HAP-1 (cell line): ENCODE measurements at places on chromosomes 7 and 10.
A peak's percentile ranks its signal among the peaks of the same experiment; 100 is the strongest.

- peak; percentile 92 for DNase-seq
These were observed 6.6 kb downstream of the CPA2 start for GRCh38 chr7:130273081-130273932.

DNA sequence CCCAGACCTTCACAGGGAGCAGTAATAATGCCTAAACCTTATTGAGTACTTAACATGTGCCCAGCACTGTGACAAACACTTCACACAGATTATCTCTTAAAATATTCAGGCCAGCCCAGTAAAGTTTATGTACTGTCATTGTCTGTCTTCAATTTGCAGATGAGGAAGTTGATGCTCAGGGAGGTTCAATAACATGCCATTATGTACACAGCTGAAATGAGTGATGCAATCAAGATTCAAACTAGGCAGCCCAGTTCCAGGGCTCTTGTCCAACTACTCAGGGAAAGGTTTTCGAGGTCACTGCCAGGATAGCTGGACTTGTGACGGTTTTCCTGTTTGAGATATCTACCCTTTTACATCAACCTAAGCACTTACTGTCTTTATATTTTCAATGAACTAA lies 56.1 kb downstream of the AUTS2 start:
- no peak for DNase-seq

GRCh38 chr10:31515819-31516402 lies 196.9 kb downstream of the ZEB1 start:
- no peak for DNase-seq

DNA sequence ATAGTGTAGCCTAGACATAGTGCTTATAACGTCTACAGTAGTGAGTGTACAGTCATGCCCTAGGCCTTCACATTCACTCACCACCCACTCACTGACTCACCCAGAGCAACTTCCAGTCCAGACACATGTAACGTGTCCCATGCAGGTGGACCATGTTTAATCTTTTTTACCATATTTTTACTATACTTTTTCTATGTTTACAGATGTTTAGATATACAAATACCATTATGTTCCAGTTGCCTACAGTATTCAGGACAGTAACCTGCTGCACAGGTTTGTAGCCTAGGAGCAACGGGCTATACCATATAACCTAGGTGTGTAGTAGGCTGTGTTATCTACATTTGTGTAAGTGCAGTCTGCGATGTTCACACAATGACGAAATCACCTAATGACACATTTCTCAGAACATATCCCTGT lies 11.0 kb downstream of the MPP7 start:
- no peak for DNase-seq

GRCh38 chr7:149731207-149731955 lies 42.0 kb downstream of the ZNF467 start:
- no peak for DNase-seq

DNA sequence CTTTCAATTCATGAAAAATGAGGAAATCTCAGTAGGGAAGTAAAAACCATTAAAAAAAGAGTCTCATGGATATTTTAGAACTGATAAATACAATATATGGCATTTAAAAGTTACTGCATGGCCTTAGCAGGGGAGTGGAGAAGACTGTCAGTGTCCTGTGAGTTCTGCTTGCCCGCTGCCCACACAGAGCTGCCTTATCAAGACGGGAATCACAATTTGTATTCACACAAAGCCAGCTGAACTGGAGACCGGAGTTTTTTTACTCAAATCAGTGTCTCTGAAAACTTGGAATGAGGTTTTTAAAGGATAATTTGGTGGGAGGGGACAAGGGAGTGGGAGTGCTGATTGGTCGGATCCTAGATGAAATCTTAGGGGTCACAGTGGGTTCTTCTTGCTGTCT lies 17.1 kb downstream of the LANCL2 start:
- no peak for DNase-seq

DNA sequence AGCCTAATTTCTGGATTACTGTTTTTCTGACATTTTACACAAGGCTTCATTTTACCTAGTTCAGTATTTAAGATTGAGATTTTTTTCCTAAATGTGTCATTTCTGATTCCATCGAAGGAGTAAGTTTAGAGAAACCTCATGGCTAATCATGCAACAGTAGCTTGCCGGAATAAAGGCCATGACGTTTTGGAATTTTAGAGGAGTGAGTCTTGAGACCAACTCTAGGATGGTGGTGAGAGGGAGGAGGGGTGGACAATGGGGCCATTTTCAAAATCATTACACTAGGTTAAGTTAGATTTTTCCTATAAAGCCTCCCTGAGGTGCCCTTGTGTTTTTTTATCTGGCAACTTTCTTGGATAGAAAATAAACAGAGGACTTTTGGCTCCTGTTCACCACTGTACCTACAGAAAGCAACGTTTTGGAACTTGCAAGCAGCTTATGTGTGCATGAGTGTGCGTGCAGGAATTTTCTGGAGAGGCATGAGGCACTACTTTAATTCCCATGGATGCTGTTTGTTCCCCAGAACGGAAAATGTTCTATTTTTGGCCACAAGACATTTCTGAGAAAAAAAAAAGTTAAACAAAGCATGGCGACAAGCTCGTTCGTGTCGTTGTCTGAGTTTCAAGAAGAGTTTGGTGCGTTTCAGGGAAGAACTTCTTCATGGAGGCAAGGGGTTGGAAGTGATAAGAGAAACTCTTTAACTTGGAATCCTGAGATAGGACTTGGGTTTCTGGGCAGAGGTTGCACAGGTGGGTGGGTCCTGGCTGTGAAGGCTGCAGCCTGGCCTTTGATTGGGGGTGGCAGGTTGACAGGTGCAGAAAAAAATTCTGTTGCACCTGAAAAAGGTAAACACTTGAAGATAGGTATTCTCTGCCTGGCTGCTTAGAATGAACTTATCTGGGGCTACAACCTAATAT lies 178.1 kb downstream of the PTEN start:
- DNase-seq = no peak

DNA sequence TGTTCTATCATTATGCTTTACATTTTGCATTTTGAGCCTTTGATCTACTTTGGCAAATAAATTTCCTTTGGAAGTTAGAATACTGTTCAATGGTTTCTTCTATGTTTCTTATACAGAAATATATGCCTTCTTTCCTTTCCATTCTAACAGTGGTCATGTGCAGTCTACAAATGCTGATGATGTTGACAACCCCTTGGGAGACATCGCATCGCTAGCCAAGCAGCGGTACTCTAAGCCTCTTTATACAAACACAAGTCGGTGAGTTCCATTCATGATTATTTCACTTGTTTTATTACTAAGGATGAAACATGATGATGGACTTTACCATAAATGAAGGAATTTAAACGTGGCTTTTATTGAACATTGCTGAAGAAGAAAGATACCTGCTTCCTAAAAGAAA lies 48.1 kb upstream of the ZPBP start:
- DNase-seq = no peak

GRCh38 chr10:67912331-67912946 lies 28.0 kb downstream of the SIRT1 start:
- no peak for DNase-seq

GRCh38 chr10:23099816-23100215 lies 4.4 kb downstream of the MSRB2 start:
- DNase-seq = no peak

GRCh38 chr10:22630234-22631174 lies 83.9 kb downstream of the PIP4K2A start:
- no peak for DNase-seq

GRCh38 chr10:31358688-31359330 lies 39.8 kb downstream of the ZEB1 start:
- no peak for DNase-seq

DNA sequence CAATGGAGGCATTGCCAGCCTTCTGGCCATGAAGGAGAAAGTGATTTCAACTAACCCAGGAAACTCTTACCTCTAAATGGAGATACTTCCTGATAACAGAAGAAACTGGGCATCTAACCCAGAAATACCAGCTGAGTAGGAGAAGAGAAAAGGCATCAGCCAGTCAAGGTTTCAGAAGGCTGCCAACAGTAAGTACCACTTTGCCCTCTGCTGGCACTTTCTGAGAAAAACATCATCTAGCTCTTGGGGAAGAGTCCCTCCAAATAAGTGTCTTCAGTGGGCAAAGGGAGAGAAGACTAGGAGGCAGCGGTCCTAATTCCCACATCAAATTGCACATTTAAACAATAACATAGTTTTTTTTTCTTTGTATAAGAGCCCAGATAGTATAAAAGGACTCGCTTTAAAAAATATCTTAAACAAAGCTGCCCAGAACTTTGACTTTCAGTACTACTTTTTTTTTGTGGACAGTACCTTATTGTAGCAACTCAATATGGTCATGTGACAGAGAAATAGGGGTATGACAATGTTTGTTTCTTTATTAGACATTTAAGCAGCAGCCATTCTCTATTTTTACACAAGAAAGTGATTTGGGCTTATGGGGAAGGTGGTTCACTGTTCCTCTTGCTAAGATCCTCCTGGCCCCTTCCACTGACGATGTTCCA lies 157.3 kb downstream of the CTTNBP2 start:
- no peak for DNase-seq

- DNase-seq = peak; percentile 44
These were observed 490 bp downstream of the CADPS2 start for GRCh38 chr7:122885583-122886356.

GRCh38 chr7:149291781-149292461 lies 29.9 kb downstream of the ZNF783 start:
- no peak for DNase-seq

DNA sequence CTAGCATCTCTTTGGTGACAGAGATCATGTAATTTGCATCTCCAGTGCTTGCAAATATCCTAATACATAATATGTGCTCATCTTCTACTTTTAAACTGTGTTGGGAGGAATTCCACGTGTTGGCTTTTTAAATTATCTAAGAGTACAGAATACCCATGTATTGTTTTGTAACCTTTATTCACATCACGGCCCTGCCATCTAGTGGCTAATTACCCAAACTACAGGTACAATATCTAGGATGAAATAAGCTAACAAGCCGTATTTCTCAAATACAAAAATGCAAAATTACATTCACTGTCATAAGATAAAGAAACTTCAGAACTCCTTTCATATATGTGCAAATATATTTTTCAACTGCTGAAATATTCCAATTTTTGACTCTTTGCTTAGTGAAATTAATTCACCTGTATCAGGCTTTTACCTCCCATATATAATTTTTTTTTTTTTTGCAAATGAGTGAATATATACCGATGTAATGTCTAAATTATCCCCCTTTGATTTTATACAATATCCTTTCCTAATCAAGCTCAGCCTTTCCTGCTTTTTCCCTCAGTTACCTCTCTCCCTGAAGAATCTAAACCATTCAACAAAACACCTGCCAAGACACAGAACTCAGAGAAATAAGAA lies 30.3 kb upstream of the LSM8 start:
- peak; percentile 42 for DNase-seq

GRCh38 chr10:64573623-64574325 lies 1052.6 kb downstream of the REEP3 start:
- DNase-seq = no peak

GRCh38 chr7:44060948-44061644 lies 4.3 kb downstream of the PGAM2 start:
- DNase-seq = no peak

- DNase-seq = no peak
These were observed 156.4 kb upstream of the MINDY3 start for GRCh38 chr10:16016688-16017087.

DNA sequence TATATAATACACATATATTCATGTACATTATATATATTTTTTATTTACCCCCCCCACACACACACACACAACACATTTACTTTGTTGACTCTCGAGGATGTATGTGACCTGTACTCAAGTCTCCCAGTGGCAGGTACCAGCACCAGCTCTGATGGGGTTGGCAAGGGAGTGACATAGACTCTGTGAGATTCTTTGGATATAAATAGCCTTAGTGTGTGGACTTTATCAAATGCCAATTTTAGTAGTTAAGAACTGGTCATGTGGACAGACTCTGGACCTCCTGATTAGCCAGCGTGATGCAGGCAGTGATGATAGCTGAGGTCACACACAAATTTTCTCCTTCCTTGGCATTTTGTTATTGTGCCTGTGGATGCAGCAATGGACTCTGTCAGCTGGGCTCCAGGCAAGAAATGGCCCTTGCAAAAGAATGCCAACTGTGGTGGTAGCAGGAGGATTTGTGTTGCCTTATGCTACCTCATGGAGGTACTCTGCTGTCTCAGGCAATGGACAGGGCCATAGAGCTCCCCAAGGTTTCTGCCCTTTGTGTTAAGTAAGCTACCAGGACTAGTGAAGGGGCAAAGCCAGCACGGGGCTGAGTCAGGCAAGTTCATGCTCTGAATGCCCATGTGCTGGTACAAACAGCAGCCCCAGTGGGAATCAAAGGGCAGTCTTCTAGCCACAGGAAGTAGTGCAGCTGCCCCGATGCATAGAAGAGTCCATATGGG lies 224.6 kb upstream of the ZWINT start:
- DNase-seq = no peak

DNA sequence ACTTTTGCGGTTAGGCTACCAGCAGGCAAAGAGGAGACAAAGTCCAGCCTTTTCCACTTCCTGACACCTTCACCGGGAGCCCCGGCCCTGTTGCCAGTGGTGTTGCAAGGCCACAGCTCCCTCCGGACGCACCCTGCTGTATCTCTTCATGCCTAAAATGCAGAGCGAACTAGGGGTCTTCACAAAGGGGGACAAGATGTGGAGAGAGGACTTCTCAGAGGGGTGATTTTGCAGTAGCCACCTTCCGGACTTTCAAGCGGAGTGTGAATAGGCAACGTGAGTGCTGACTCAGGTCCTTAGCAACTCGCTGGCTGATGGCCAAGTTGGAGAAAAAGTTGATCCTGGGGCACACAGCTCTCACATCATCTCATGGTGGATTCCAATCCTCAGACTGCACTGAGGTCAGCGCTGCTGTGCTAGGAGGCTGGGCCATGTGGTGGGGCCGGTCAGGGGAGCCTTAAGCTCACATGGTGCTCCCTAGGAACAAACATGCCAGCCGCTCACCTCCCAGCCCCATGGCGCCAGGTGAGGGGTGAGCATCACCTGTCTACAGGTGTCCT lies 166.3 kb downstream of the LCOR start:
- DNase-seq = no peak

GRCh38 chr7:99447943-99448342 lies 9.2 kb downstream of the CPSF4 start:
- DNase-seq = no peak

DNA sequence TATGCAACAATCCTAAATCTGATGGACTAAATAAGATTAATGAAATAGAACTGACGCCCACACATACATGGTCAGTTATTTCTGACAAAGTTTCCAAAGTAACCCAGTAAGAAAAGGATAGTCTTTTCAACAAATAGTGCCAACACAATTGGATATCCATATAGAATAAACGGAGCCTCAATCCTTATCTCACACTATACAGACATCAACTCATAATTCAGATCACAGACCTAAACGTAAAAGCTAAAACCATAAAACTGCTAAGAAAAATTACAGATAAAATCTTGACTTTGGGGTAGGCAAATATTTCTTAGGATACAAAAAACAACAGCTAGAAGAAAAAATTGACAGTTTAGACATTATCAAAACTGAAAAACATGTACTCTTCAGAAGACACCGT lies 8.5 kb downstream of the CACUL1 start:
- DNase-seq = no peak

- no peak for DNase-seq
These were observed 40.2 kb downstream of the CXCL12 start for GRCh38 chr10:44344727-44345126.

GRCh38 chr10:26310361-26310760 lies 93.8 kb downstream of the GAD2 start:
- no peak for DNase-seq

- no peak for DNase-seq
These were observed 321.3 kb upstream of the GALNT17 start for GRCh38 chr7:70810558-70811139.

- DNase-seq = no peak
These were observed 9.7 kb downstream of the ABLIM1 start for GRCh38 chr10:114648368-114648767.
